GM23248 (cell line): ENCODE measurements at places on chromosomes 5 and 9. TPM values are rescaled to one million over a fixed set of nuclear protein-coding genes. Genes with fewer than 3 reads are reported as not detected.

Gene PCDHGA8
- total RNA-seq: 0.86 and 1.5 TPM in 2 replicates

- DNase-seq: no peak
Observed at GRCh38 chr5:140042393-140042642, 781 bp downstream of the NRG2 start.

Gene ARL14EPL
- total RNA-seq: not detected in 2 replicates

DNA sequence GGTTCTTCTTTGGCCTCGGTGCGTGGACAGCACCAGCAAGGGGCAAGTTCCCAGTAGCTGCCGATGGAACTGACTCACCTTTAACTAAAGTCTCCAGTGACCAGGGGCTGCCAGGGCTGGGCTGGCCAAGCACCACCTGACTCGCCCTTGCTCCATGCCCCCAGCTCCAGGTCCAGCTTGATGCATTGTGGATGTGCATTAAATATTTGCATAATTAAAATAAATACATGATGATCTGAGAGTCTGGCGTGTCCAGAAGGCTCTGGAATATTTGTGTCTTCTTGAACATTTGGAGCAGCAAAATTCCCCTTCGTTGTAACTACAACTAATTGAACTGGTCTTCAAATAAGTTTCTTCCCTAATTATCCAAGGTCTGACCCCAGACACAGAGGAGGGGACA is 9.5 kb upstream of the PRDM12 start:
- DNase-seq: no peak

DNA sequence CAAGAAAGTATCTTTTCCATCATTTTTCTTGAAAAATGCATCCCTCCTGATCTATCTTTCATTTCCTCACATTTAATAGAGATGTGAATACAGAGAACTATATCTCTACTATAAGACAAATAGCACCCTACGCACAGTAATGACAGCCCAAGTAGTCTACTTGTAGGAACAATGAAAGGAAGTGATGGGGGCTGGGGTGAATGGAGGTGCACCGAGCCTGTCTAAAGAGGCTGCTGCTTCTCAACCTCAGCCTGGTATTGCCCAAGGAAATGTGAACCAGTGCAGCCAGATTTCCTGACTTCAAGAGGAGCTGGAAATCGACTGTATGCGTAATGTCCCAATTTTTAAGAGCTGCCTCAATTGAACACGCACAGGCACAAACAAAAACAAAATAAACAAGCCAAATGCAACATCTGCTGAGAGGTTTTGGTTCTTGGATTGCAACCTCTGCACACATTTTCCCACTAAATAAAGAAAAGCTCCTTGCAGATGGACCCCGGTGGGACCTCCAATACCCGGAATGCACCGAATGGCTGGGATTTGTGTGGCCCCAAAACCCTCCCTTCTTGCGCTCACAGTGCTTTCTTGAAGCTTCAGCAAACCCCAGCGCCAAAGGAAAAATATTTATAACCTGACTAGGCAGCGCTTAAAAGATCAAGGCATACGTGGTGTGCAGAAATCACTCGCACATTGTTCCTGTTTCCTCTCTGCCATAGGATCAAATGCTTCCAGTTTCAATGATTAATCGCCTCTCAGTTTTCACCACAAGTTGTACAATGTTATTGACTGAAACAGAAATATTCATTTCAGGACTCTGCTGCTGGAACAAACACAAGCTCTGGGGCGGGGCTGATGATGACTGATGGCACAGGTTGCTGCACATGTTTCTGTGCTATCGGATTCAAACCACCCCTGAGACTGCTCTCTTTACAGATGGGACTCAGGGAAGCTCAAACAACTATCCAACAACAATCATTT is 68.3 kb downstream of the KCNIP1 start:
- peak; percentile 13 for DNase-seq

Gene PCDHA4
- total RNA-seq: not detected in 2 replicates

DNA sequence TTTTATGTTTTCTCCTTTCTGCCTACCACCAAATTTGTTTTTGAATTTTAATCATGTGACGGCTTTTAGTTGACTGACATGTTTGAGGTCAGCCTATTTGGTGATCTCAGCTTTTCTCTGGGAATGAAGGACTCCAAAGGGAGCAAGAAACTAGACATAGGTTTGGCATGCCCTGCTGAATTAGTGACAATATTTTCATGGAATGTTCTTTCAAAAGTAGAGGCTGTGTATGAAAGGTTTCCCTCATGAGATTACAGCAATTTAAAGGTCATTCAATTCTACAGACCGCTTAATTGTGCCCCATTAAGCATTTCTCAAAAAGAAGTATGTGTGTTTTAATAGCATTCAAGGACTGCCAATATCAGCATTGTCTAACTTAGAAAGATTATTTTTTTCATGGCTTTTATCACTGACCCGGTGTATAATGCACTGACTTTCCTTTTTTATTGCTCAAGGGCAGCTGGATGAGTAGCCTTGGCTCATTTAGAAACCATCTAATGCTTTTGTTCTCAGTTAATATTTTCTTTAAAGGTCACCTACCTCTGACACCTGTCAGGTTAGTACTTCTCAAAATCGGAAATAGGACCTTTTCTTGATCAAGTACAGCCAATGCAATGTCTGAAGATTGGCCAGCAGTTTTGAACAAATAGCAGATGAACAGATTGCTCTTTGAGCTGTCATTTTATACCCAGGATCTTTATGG is 8.1 kb upstream of the MLLT3 start:
- peak; percentile 57 for DNase-seq

- DNase-seq: no peak
Observed at GRCh38 chr9:114131808-114132549, 23.4 kb upstream of the COL27A1 start.
